H54 (cell line): ENCODE measurements at places on chromosomes 5 and 9.

DNA sequence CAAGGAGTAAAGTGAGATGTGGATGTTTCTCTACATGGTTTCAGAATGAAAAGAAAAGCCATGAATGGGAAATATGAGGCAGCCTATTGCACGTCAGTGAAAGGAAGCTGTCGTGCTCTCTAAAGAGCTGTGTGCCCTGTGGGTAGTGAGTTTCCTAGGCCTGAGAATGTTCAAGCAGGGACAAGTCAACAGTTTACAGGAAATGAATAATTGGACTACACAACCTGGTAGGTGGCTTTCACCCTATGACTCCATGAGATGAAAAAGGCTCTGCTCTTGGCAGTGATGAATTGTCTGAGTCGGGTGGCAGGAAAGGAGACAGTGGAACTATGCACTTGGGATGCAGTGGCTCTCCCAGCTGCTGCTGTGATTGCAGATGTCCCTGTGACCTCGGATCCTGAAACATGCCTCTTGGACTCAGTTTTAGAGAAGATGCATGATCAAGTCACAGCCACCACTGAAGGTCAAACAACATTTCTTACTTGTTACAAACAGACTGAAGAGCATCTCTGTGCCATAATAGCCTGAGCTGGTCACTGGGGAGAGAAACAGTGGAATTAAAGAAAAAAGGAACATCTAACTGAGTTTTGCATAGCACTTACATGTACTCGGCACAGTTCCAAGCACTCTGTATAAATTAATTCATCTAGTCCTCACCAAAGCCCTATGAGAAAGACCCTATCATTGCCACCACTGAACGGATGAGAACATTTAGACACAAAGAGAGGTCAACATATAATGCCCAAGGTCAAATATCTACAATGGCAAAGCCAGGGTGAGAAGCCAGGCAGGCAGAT, 293.7 kb downstream of the SPOCK1 start:
- DNase-seq = no peak

DNA sequence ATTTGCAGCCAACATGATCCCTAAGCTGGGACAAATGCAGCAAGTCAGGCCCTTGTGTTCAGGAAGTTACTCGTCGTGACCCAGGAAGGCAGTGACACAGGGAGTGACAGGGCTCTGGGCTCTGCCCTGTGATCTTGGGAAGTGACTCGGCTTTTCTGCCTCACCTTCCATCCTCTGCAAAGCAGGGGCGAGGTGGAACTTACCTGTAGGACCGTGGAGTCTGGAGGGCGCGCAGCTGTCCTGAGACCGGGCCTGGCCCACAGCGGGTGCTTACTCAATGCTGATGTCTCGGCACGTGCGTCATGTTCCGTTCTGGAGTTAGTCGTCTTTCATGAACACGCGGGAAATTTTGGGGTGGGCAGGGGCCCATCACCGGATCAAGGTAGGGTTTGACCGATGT, 22.8 kb upstream of the LPCAT1 start:
- no peak for DNase-seq

- DNase-seq = no peak
Measured at GRCh38 chr5:109863752-109864151, 174.0 kb downstream of the MAN2A1 start.

DNA sequence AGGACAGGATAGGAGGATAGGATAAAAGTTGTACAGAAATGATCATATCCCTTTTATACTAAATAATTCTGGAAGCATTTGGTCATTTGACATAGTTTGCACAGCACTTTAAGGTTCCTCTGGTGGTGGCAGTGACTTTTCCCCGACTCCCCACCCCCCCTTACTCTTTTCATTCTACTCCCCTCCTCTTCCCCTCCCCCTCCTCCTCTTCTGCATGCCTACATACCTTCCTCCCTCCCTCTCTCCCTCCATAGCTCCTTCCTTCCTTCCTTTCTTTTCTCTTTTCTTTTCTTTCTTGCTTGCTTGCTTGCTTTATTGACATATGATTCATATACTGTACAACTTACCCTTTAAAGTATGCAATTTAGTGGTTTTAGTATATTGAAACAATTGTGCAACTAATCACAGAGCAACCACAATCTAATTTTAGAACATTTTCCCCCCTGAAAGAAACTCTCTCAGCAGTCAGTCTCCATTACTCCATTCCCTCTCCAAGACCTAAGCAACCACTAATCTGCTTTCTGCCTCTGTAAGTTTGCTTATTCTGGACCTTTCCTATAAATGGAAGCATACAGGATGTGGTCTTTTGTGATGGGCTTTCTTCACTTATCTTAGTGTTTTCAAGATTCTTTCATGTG, 159.0 kb downstream of the HACD4 start:
- DNase-seq = no peak

DNA sequence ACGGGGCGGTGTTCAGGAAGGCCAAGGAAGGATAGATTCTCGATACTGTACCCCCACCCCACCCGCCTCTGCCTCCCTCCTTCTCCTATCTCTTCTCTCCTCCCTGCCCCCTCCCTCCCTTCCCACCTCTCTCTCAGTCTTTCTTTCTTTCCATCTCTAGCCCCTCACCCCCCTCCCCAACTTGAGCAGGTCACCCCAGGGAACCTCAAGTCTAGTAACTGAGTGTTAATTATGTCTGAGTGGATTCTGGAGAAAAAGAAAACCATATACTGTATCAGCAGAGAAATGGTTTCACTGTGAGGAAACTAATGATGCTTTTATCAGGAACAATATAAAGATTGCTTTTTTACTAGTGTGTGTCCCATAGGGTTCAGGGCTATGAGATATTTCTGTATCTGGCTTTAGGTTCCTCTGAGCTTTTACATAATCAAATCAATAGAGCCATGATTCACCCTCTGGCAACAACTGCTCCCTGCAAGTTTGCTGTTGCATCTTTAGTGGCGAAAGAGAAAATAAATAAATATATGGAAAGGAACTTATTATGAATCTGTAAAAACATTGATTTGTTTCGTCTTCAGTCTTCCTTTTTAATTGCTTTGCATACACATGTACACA, 639.7 kb downstream of the CCDC171 start:
- DNase-seq = no peak

GRCh38 chr5:55720188-55720703, 8.1 kb upstream of the SLC38A9 start:
- DNase-seq = no peak

DNA sequence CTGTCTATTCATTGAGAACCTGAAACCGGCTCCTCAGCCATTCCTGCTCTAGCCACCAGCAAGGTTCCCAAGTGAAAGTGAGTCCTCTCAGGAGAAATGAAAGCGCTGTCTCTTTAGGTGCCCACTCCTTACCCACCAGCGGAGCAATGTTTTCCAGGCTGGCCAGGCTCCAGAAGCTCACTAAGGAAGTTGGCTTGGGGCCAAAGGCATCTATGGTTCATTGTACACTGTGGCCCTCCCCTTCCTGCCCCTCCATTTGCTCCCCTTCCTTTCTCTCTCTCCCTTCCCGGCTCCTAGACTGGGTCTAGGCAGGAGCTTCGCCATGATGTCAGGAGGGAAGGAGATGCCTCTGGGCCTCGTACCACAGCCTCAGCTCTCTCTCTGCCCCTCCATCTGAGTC, 1.1 kb upstream of the GABRP start:
- no peak for DNase-seq
